ENCODE measurements at places on chromosomes 7 and 10.

GRCh38 chr10:89332123-89332633, 4.4 kb downstream of the IFIT3 start:
- peak; percentile 41 for DNase-seq

DNA sequence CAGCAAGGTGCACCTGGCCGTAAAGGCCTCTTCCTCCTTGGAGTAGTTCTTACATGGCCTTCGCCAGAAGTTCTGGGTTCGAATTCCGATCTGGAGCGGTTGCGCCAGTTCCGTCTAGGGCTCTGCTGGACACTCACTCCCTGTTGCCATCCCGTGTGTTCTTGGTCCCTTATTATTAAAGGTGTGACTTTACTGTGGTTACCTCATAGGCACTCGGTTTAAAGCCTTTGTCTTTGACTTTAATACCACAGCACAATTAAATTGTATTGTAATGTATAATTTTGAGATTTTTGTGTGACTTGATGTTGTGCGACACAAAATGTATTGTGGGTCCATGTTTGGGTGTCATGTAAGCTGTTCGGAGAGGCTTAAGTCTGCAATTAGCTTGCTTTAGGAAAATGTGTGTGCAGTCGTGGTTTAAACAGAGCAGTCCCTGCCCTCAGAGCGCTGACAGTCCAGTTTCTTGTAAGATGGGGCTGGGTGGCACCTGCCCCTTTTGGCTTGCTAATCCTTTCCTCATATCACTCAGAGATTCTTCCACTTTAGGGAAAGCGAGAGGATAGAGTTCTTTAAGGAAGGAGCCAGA, 919 bp downstream of the INPP5F start:
- DNase-seq: no peak

GRCh38 chr7:75878312-75878768, 494 bp upstream of the RHBDD2 start:
- no peak for DNase-seq

- peak; percentile 23 for DNase-seq
Observed at GRCh38 chr7:155230169-155230593, 67.5 kb upstream of the INSIG1 start.

- DNase-seq: peak; percentile 54
Observed at GRCh38 chr10:96642973-96643372, 56.2 kb upstream of the TM9SF3 start.

- DNase-seq: no peak
Observed at GRCh38 chr7:32941181-32941580, 16.1 kb upstream of the FKBP9 start.

DNA sequence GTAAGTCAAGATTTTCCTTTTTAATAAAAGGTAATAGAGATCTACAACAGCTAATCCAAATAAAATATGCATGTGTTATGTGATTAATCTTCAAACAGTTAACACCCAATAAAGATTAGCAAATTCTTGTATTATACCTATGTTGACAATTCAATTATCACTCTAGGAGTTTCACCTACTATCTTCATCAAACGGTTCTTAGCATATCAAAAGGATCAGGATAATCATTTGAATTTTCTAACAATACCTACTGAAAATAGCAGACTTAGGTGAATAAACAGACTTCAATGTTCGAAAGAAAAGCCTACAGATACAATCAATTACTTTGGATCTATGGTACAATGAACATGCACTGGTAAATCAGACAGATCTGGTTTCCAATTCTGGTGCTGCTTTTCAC, 268.3 kb downstream of the CACNA2D1 start:
- no peak for DNase-seq

- no peak for DNase-seq
Observed at GRCh38 chr7:159060440-159060839, 84.2 kb downstream of the VIPR2 start.

GRCh38 chr10:51915031-51915542, 215.7 kb upstream of the CSTF2T start:
- no peak for DNase-seq

GRCh38 chr10:60384708-60385398, 4.8 kb downstream of the ANK3 start:
- DNase-seq: no peak

GRCh38 chr10:51004776-51005175, 69.5 kb upstream of the PRKG1 start:
- DNase-seq: no peak

GRCh38 chr7:129951226-129952085, 1.3 kb downstream of the UBE2H start:
- DNase-seq: no peak

DNA sequence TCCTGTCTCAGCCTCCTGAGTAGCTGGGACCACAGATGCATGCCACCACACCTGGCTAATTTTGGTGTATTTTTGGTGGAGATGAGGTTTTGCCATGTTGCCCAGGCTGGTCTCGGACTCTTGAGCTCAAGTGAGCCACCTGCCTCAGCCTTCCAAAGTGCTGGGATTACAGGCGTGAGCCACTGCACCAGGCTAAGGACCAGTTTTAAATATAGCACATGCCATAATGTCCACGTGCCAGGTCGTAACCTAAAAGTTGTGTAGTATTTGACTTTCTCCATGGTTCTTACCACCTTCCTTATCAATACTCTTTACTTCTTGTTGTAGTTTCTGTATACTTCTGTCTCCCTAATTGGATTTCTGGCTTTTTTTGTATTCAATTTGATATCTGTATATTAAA, 13.3 kb downstream of the ANKIB1 start:
- DNase-seq: no peak

GRCh38 chr10:6279540-6280267, 77.0 kb downstream of the PFKFB3 start:
- DNase-seq: peak; percentile 97

DNA sequence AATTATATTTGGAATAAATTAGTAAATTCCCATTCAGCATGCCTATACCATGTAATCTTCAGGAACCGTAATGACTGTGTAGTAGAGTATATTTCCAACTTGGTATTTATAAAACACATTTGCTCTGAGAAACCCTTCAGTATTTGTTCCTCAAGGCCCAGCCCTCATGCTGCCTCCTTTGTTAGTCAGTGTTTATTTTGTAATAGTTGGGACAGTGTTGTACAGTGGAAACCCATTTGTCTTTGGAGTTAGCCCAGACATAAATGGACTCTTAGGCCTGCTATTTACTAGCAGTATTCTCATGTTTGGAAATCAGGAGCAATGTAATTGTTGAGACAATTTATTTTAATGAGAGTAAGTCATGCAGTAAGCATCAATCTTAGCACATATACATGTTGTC, 686.9 kb downstream of the AUTS2 start:
- DNase-seq: no peak

- DNase-seq: no peak
Observed at GRCh38 chr10:43308515-43308914, 41.6 kb upstream of the RASGEF1A start.

DNA sequence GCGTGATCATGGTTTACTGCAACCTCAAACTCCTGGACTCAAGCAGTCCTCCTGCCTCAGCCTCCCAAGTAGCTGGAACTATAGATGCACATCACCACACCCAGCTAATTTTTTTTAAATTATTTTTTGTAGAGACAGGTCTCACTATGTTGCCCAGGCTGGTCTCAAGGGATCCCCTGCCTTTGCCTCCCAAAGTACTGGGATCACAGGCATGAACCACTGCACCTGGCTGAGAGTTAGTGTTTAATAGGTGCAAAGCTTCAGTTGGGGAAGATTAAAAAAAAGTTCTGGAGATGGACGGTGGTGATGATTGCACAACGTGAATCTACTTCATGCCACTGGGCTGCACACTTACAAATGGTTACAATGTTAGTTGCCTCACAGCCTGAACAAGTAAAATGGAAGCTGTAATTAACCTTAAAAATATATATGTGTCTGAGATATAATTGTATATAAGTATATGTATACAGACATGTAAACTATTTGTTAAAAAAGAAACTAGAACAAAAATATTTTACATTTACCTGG, 106.4 kb upstream of the ZNF438 start:
- DNase-seq: no peak

DNA sequence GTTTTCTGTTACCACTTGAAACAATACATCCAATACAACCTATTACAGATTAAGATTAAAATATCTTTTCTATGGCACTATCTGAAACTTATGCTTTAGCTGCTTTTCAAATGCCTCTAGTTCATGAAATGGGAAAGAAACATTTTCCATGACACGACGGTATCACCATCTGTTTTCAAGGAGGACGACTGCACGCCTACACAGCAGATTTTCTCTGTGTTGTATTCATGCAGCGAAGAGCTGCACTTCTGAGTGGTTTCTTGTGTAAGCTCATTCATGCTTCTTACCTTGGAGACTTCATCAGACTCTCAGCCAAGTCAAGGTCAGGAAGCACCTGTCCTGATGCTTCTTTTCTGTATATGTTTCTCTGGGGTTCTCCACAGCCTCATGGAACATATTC, 179.2 kb downstream of the DYNC1I1 start:
- DNase-seq: no peak

DNA sequence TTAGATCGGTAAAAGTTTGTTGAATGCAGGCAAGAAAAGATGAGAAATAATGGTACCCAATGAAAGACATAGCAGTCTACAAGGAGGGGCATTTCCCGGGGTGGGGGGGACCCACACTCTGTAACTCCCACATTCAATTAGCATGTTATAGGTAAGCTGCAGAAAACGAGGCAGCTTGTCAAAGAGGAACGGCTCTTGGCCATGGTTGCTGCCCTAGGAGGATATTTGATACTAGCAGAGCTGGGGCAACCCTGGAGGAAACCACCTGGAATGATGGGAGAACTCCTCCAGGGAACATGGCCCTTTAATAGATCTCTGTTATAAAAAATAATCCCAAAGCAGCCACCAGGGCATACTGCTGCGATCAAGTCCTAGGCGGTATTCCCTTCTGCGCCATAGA, 98.5 kb downstream of the EGFR start:
- no peak for DNase-seq

GRCh38 chr7:116030651-116031276, at the start of gene TFEC:
TSS of gene TFEC (minus strand) at chr7:116030763. CDS start at chr7:115984441, 46,322 bp downstream.
- no peak for DNase-seq

DNA sequence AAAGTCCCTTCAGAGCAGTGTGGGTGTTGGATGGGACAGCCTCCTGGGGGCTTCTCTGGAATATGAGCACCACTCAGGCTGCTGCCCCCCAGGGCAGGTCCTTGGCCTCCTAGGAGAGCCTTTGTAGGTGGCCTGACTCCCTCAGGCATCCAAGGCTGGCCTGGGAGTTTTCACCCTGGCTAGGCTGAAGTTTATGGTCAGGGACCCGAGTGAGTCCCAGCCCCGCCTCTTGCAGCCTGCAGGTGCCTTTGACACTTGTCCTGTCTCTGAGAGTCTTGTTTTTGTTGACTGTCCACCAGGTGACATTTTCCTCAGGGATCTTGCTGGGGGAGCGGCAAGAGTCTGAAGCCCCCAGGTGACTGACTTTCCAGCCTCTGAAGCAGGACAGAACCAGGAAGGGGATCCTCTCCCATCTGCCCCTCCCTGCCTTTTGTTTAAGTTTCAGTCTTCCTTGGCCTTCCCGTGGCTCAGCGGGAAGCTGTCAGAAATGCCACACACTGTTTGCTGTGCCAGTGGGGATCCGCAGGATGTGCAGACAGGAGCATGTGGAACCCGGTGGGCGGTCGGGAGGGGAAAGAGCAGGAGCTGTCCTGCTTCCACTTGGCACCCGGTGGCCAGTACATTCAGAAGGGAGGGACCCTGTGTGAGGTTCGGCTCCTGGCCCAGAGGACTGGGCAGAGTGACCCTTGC, 59.5 kb downstream of the LRRC18 start:
- DNase-seq: no peak

DNA sequence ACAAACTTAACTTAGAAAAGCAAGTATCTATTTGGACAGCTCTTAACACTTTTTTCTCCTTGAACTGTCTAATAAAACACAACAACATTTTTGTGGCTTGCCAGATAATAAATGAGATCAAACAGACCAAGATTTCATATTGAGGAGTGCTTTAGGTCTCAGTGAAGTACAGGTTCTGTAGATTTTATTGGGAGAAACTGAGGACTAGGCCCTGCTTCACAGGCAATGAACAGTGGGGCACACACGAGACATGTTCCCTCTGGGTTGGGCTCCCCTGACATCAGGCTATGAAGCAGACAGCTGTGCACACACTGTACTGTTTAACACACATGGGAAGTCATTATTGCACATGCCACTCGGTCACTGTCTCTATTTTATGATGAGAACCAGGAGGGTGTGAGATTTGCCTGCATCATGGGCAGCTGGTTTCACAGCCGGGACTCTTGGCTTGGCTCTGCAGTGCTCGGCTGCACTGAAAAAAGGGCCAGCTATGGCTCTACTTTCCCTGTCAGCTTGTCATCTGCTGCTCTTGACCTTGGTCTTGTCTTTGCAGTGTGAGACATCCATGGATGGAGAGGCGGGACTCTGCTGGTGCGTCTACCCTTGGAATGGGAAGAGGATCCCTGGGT, 4.2 kb downstream of the IGFBP1 start:
- peak; percentile 18 for DNase-seq

DNA sequence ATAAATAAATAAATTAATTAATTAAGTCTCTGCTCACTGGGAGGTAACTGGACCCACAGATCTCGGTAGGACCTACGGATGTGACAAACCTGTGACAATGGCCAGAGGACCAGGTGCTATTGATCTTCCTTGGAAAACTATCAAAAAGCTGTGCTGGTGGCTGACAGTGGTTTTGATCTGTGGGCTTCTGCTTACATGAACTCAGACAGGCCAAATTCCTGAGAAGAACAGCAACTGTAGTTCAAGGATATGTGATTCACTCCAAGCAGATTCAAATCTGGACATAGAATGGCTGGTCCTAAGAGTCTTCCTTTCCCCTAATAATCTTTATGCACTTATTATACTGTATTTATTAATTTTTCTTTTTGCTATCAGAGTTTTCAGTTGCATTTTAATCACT, 80.0 kb downstream of the ATXN7L1 start:
- DNase-seq: no peak

DNA sequence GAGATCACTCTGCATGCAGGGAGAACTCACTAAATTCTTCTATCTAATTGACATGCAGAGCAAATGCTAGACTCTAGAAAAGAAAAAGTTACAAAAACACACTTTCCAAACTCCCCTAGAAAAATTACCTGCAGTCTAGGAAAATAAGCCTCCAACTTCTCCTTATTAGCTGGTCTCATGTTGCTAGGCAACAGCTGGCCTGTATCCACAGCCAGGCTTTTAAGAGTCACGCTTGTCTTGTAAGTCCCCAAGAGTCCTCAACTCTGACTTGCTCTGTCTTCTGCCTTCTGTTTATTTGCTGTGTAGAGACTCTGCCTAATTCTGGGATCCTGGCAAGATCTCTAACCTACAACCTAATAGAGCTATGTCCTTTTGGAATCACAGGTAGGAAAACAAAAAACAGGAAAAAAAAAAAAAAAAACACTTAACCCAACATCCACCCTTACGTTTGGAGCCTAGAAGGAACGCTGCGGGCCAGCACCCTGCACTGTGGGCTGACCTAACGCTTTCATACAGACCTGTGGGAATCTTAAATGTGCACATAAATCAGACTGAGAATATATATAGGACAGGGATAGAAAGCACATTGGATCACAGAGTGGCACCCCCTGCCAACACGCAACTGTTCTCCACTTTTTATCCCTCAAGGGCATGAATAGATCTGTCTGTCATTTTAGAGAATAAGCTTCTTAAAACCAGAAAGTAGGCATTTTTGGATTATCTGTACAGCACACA, 117.0 kb upstream of the PTPRZ1 start:
- no peak for DNase-seq

Data from HepG2 (cell line).